ENCODE measurements at places on chromosomes 5 and 9.

- peak; percentile 65 for DNase-seq
Measured at GRCh38 chr9:33852216-33852826, 35.4 kb downstream of the UBE2R2 start.

- DNase-seq = no peak
Measured at GRCh38 chr5:24474685-24475084, 170.1 kb downstream of the CDH10 start.

- no peak for DNase-seq
Measured at GRCh38 chr5:149271716-149272563, at the start of gene AFAP1L1. Gene AFAP1L1 (plus strand): TSS chr5:149271859. CDS start chr5:149271969, 110 bp downstream.

GRCh38 chr5:127867022-127867783 lies 164.0 kb downstream of the CCDC192 start:
- DNase-seq = no peak

DNA sequence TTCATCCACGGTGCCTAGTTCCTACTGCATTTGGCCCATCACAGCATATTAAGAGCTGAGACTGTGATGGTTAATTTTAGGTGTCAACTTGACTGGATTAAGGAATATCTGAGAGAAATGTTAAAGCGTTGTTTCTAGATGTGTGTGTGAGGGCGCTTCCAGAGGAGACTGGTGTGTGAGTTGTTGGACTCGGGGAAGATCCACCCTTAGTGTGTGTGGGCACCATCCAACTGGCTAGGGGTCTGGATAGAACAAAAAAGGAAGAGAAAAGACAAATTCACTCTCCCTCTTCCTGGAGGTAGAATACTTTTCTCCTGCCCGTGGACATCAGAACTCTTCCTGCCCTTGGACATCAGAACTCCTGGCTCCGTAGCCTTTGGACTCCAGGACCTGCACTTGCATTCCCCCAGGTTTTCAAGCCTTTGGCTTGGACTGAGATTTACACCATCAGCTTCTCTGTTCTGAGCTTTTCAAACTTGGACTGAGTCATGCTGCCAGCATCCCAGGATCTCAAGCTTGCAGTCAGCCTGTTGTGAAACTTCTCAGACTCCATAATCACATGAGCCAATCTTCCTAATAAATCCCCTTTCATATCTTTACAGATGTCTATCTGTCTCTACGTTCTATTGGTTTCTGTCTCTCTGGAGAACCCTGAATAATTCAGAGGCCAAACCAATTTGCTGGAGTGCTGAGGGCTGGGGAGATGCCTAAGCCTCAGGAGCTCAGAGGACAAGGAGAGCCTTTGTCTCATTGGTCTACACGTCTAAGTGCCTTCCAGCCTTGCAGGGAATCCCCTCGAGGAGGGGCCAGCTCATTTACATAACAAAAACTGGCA lies 164.5 kb downstream of the DCP2 start:
- DNase-seq = no peak

DNA sequence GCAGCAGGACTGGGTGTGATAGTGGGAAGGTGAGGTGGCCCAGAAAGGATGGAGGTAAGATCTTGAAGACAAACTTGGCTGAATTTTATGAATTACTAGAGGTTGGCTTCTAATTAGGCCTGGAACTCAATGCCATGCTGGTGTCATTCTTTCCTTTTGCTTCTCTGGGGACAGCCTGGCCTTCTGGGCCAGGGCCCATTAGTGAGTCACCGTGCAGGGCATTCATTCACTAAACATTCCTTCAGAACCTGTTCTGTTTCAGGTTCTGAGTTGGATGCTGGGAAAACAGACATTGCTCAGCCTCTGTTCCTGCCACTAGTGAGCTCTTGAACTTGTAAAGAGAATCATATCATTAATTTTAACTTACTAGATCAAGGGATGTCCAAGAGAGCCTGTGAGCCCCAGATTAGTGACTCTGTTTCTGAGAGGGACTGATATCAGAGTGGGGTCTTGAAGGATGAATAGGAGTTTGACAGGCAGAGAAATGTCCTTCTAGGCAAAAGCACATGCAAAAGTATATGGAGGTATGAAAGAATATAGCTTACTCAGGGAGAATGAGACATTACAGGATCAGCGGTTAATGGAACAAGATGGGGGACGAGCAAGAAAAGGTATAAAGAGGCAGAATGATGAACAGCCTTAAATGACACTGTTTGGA lies 66.5 kb downstream of the LHX2 start:
- DNase-seq = no peak

GRCh38 chr5:108184940-108185339 lies 197.0 kb downstream of the FBXL17 start:
- no peak for DNase-seq

DNA sequence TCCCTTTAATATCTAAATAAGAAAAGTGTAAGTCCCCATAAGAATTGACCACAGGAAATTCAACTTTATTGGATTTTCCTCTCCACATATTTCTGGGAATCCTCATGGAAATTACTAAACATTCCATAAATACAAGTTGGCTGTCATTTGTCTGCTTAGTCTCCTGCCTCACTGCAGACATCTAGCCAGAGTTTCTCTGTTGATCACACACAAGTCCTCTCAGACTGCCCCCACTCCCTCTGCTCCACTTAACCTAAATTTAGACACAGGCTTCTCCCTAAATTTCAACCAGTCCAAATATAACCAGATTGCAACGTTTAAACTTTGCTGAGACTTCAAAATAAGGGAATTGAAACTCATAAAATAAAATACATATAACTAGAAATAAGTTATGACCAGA lies 982.1 kb downstream of the DTWD2 start:
- no peak for DNase-seq

GRCh38 chr9:4662989-4663792 lies 1.1 kb downstream of the PLPP6 start:
- peak; percentile 39 for DNase-seq

GRCh38 chr9:91162784-91163443 lies 198.8 kb downstream of the AUH start:
- DNase-seq = no peak

GRCh38 chr9:74946686-74947085 lies 6.0 kb downstream of the C9orf40 start:
- DNase-seq = no peak

- DNase-seq = no peak
Measured at GRCh38 chr9:75893106-75893505, 2.6 kb downstream of the PCSK5 start.

DNA sequence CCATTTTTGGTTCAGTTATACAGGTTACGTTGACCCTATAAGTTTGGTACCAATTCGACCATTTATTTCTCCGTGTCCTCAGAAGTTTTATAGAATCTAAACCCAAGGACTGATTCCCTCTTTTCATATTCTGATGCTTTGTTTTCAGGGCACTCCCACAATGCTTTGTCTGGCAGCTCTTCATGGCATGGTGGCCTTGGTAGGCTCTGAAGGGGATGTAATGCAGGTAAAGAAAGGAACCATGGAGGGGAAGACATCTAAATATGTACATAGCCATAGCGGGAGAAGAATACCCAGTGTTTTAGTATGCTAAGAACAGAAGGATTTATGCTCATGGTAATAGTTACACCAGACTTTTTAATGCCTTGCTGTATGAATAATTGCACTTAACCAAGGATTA lies 82.7 kb downstream of the HACD4 start:
- no peak for DNase-seq

DNA sequence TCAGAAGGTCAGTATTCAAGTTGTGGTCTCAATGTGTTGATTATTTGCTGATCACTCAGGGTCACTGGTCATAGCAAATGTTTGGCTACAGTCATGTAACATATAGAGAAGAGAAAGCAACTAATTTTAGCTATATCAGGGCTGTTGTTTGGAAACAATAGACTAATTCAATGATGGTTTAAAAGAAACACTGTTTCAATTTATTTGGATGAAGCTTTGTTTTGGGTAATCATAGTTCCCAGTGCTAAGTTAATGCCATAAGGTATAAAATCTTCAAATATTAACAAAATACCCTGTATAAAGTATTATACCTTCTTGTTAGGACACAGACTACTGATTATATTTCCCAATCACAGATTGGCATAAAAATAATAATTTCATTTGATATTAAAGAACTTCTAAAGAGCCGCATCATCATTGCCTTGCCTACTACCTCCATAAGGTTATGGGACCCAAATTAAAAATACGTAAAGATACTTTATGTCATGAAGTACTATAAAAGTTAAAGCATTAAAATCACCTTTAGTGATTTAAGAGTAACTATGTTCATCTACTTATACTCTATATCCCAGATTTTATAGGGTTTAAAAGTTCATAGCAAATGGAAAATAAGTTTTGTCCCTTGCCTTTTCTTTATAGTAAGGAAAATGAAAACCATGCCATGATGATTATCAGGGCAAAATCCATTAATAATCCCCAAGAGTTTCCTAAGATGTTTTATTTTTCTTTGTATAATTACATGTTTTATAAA lies 6.0 kb downstream of the NR3C1 start:
- no peak for DNase-seq

- no peak for DNase-seq
Measured at GRCh38 chr5:73814233-73814846, 188.3 kb downstream of the ARHGEF28 start.

DNA sequence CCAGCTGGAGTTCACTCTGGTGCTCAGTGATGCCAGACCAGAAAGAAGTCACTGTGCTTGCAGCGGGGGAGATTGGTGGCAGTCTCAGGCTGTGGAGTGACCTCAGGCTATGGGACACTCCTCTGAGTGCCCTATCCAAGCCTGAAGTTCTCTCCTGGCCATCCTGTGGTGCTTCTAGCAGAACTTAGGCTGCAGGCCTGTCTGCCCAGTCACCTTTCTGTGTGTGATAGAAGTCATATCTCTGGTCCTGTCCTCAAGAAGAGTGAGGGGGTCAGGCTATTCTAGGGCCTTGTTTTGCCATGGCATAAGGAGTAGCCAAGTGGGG lies 9.3 kb downstream of the PDLIM4 start:
- no peak for DNase-seq

GRCh38 chr5:142317753-142318152 lies 7.1 kb downstream of the SPRY4 start:
- DNase-seq = no peak

- DNase-seq = no peak
Measured at GRCh38 chr9:69411931-69412740, 87.1 kb downstream of the ENTREP1 start.

- DNase-seq = peak; percentile 13
Measured at GRCh38 chr5:141845371-141845851, 32.8 kb downstream of the PCDH1 start.

DNA sequence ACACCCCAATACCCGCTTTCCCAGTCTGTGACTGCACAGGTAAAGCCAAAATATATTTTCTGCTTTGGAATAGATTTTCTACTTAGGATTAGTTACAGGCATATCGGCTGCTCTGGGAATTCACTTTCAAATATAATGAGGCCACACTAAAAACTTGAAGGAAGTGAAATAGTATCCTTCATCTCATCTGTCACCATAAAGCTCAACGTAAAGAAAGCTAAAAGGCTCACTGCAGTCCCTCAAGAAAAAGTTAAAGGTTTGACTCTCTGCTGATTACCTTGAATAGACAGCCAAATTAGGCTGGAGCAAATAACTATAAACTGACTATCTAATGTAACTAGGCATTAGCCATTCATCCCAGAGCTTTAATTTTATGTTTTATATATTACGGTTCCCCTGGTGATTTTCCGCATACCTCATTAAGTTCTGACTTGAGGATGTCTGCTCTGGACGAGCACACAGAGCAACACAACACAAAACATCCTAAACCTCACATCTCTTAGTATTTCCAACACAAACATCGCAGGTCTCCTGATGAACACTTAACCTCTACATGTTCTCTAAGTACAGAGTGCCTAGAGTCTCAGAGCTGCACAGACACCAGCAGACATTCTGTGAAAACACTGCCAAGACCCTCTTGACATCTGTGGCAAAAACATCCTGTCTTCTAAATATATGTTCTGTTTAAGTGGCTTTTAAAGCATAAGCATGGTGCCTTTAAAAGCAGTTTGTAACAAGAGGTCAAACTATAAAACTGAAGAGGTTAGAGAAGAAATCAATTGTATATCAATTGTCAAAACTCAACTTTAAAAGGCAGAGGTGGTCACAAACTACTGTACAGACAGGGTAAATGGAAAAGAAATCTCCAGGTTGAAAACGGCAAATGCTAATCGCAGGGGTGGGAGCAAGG lies 35.4 kb downstream of the ELAVL2 start:
- DNase-seq = no peak

GRCh38 chr5:170519549-170519948 lies 15.7 kb downstream of the KCNIP1 start:
- DNase-seq = no peak

DNA sequence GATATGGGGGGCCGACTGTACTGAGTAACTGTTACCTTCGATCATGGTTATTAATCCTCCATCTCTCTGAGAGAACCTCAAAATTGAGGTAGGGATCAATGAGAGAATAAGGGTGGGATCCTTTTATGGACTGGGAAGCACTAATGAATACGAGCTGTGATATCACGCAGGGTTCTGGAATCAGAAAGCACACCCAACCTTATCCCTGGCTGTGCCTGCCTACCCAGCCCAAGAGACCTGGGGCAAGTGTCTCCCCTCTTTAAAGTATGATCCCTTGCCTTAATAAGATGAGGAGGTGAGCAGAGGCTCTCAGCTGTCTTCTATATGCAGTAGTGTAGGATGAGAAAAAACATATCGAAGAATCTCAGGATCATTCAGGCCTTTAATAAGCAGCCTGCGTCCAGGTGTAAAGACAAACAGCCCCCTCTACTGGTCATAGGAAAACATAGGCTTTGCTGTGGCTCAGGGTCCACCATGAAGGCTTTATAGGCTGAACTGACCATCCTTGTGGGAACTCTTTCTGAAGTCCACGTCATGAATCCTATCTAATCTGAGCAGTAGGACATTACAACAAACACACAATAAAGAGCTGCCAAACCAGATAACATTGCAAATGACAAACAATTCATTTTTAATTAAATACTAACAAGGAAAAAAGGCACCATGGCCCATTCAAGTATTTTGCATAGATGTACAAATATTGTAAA lies 16.8 kb downstream of the NIPAL4 start:
- peak; percentile 55 for DNase-seq

DNA sequence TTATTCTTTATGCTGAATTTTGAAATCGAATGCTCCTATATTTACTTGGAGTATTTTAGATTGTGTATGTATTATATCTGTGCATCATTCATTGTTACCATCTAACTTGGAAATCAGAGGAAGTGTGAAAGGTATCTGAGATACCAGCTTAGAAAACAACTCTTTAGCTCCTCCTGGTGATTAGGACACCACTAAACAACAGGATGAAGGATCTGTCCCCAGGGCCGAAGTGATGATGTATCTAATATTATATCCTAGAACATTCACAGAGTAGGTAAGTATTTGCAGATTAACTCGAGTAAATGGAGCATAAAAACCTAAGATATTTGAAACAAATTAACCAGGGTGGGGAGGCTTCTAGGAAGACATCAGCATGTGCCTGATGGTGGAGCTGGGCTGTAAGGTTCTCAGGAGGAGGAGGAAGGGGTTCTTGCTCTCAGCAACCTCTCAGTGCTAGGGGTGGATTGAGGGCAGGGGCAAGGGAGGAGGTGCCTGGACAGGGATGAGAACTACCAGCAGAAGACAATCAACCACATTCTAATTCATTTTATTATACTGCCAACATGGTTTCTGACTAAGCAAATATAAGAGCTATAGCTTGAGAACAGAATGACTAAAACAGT lies 2.6 kb upstream of the NFIL3 start:
- DNase-seq = peak; percentile 53

Measured in CD4-positive, alpha-beta T cell treated with Interleukin-2 at 100 ng/mL for 4 hours (primary cell).